ENCODE measurements at places on chromosomes 4 and X. TPM values are rescaled to one million over a fixed set of nuclear protein-coding genes. Genes with fewer than 3 reads are reported as not detected.

Gene DOK7
- polyA plus RNA-seq = 21.0 TPM

Gene ZNF595
- 11.9 TPM for polyA plus RNA-seq

Gene FHIP1A
- 15.5 TPM for polyA plus RNA-seq

Gene CPXCR1
- not detected for polyA plus RNA-seq

Gene CITED1
- polyA plus RNA-seq = 13.1 TPM

Gene TIGD2
- 5.2 TPM for polyA plus RNA-seq

Gene HERC5
- 2.3 TPM for polyA plus RNA-seq

Gene IQCM
- polyA plus RNA-seq = 0.12 TPM

Gene CXCL8
- polyA plus RNA-seq = 2.3 TPM

Gene AREG
- 0.21 TPM for polyA plus RNA-seq

Gene ENPP6
- polyA plus RNA-seq = 11.6 TPM

Gene FGD1
- 17.2 TPM for polyA plus RNA-seq

Gene PRRG3
- polyA plus RNA-seq = 37.6 TPM

Gene TCEAL7
- polyA plus RNA-seq = 253 TPM

Gene VEGFD
- 1.5 TPM for polyA plus RNA-seq

DNA sequence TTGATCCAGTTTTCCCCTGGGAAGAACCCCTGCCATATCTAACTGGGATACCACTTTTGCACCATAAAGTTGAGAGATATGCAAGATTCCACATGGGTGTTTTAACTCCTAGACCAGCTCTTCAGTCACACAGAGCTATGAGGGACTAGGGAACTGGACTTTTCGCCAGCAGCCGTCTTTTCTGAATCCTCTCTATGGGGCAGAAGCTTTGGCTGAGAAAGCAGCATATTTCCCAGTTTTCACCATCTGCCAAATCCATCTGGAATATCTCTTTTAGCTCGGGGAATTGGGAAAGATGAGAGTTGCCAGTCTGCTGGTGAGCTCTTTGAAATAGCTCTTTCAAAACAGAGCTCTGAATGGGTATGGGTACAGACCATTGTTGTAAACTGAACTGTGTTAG lies 20.9 kb downstream of the APOOL start:
- DNase-seq = no peak

DNA sequence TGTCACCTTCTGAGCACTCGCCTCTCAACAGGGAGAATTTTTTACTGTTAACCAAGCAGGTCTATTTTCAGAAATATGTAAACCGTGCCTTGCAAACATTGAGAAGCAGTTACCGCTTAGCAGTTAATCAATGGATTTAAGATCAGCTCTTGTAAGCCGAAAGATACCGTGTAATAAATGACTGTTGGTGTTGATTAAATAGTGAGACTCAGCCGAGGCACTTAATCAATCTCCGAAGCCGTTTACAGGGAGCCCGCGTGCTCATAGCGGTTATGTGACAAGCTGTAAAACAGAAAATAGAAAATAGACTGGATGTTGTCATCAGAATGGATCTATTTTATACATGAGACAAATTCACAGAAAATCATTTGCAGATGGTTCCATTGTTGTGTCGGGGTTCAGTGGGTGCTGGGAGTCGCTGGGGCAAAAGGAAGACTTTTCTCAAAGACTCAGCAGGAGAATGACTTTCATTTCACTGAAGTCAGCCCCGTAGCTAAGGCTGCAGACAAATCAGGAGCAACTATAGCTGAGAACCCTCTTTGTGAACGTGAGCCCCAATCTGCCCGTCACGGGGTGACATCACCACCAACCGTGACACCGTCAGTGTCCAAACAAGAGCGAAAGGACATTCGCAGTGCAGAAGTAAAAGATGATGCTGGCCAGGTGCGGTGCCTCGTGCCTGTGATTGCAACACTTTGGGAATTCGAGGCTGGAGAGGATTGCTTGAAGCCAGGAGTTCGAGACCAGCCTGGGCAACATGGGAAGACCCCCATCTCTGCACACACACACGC lies 275.3 kb downstream of the CRLF2 start:
- no peak for DNase-seq

DNA sequence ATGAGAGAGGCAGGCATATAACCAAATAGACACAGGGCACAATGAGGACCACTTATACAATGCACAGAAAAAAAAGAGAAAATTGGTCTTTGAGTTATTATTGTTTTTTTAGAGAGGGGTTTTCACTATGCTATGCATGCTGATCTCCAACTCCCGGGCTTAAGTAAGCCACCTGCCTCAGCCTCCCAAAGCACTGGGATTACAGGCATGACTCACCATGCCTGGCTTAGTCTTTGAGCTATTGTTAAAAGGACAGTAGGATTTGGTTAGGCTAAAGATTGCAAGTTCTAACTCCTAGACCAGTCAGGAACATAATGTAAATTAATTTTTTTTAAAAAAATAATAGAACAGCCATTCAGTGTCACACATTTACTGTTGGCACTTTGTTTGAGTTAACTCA lies 340.1 kb downstream of the GPAT3 start:
- DNase-seq = no peak

- no peak for DNase-seq
Observed at GRCh38 chr4:106426069-106426468, 57.5 kb upstream of the GIMD1 start.

GRCh38 chrX:18617407-18617750 lies 54.5 kb downstream of the RS1 start:
- DNase-seq = no peak

- no peak for DNase-seq
Observed at GRCh38 chrX:38304010-38304409, 23.3 kb downstream of the RPGR start.

DNA sequence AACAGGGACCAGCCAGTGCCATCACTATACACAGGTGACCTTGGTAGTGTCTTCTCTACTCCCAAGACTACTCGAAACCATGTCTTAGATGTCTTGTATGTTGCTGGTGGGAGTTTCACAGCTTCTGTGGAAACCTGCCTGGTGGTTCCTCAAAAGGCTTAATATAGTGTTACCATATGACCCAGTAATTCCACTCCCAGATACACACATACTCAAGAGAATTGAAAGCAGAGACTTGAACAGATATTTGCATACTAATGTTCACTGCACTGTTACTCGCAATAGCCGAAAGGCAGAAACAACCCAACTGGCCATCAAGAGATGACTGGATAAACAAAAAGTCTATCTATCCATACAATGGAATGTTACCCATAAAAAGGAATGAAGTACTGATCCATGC lies 3.1 kb downstream of the TFDP3 start:
- DNase-seq = no peak

- no peak for DNase-seq
Observed at GRCh38 chr4:14233126-14233525, 605.6 kb upstream of the BOD1L1 start.

- no peak for DNase-seq
Observed at GRCh38 chr4:47538111-47538824, 53.2 kb downstream of the ATP10D start.

DNA sequence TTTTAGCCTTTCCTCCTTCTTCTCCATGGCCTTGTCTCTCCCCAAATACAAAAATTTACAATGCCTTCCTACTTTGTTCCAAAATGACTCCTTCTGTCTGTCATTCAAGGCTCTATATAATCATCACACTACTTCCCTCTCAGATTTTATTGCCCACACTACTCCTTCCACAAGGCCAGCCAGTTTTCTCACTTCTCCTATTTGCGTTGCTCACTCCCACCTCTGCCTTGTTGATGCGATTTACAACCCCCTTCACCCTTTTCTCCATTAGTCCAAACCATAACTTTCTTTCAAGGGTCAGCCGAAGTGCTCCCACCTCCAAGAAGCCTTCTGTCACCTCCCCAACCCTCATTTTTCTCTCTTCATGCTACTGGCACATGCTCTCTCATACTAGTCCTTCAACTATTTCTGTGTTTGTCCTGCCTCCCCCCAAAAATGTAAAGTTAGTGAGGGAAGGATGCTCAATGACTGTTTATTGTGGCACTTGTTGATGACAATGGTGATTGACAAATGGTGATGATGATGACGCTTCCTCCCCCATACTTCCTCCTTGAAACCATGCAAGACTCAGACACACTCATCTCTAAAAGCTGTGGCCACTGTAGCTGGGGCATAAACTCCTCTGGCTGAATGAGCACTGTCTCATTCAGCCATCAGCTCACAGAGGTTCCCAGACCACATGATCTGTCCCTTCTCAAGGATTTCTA lies 2.7 kb upstream of the XKRX start:
- DNase-seq = no peak

DNA sequence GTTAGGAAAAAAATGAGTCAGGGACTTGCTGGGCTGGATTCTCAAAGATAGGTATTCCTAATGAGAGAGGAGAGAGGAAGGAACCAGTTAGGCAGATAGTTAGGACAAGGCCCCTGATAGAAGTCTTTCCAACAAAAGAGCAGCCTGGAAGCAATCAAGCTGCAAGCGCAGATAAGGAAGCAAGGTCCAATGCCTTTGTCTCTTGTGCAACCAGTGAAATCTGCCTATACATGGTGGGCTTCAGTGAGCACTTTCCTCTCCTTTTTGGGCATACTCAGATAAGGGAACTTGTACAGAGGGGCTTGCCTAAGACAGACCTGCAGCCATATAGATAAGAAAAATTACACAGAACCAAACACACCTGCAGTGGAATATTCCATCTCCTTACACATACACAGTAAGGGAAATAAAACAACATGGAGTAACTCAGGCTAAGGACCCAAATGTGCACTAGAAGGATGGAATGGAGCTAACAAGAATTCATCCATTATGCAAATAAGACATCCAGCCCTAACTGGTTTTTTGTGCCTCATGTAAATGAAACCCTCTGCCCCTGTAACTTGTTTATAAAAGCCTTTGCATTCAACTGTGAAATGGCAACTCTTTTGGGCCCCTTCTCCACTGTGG lies 68.8 kb downstream of the PCDH18 start:
- DNase-seq = no peak

DNA sequence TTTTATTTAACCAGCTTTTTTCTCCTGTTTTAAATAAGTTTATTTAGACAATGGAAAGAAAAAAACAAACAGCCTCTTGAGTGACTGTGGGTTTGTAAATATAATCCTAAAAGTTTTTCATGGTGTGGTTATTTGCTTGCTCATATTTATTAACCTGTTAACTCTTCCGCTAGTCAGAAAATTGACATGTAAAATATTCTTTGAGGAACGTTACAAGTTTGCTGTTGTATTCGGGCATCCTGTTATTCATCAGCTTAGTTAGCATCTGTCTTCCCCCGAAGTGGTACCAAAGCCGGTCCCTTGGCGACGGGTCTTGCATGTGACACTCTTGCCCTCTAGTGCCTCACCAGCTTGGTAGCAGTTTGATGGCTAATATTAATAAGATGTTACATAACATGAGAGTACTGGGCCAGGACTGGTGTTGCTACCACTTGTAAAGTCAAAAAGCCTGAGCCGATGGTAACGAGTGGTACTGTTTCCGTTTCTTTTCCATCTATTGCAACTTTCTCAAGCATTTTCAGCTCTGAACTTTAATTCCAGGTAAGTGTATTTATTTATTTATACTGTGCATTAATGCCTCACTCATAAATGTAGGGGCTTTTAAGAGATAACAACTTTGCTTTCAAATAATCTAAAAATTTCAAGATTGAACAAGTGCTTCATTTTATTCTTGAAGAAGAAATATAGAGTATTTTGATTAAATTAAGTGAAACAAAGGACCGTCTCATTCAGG lies at the start of gene NDST3:
TSS of gene NDST3 (plus strand) at position 434 of the 733 bp plus-strand sequence. CDS start 19,425 bp downstream, outside the sequence.
- DNase-seq = peak; percentile 32

- DNase-seq = no peak
Observed at GRCh38 chr4:6008092-6008551, 10.1 kb downstream of the C4orf50 start.

GRCh38 chr4:67714248-67714583 lies 13.3 kb upstream of the UBA6 start:
- no peak for DNase-seq

GRCh38 chrX:55996649-55997048 lies 235.5 kb upstream of the KLF8 start:
- no peak for DNase-seq

DNA sequence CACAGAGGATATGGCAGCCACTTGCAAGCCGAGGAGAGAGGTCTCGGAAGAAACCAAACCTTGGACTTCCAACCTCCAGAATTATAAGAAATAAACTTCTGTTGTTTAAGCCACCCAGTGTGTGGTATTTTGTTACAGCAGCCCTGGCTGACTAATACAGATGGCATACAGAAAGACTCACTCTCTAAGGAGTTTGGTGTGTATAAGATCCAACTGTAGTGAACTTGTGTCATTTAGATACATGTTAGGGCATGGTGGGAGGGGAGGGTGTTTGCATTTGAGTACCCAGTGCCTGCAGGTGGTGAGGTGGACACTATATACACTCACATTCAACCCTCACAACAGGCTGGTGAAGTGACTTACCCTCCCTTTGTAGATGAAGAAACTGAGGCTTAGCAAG lies 233.2 kb upstream of the KLF3 start:
- DNase-seq = no peak

DNA sequence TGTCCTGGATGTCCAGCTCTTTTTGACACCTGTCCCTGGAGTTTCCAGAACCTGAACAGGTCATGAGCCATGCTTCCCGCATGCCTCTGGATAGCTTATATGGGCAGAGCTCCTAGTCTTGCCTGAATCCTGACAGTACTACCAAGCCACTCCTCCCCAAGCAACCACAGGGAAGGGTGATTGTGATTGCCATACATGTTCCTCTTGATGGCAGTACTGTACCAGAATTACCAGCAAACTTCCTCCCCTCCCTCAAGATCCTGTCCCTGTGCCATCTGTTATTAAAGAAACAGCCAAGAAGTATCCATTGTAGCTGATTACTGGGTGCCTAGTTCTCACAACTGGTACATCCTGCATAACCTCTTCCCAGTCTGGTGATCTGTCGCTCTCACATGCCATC lies 264.3 kb upstream of the AGTR2 start:
- no peak for DNase-seq

DNA sequence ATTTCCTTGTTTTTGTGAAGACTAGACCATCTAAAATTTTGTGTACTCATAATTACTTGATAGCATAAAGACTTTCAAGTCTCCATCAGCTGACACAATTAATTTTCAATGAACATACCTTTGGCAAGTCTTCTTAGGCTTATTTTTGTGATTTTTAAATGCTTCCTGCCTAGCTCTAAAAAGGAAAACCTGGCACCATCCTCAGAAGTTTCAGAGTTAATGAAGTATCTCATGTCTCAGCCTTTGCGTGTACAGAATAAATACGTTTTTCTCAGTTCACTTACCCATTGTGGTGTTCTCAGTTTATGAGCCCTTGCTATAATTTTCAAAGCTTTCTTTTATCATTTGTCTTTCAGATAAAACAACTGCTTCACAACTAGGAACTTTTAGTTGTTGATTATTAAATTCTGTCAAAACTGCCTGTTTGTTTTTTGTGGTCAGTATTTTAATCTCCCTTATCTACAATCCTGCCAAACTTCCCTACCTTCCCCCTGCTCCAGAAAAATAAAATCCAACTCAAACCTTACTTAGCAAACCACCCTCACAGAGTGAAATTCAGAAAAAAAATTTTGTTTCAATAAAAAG lies 21.6 kb downstream of the ADD1 start:
- no peak for DNase-seq

- no peak for DNase-seq
Observed at GRCh38 chr4:186132577-186133242, 28.2 kb downstream of the FAM149A start.

GRCh38 chr4:42359711-42360110 lies 37.6 kb upstream of the SHISA3 start:
- DNase-seq = no peak

Measured in hindlimb muscle (tissue), 1 donor.